Tongue (tissue), 3 donors: ENCODE measurements at places on chromosomes 2 and 18. TPM values are rescaled to one million over a fixed set of nuclear protein-coding genes. Genes with fewer than 3 reads are reported as not detected.

Gene ATP8B1
- total RNA-seq, result 16.6 TPM

Gene TBR1
- not detected for total RNA-seq

Gene VPS54
- 36.0 TPM for total RNA-seq

Gene STARD6
- not detected for total RNA-seq

Gene IL1F10
- not detected for total RNA-seq

Gene CAPN14
- total RNA-seq, result 20.5 TPM

Gene SIX2
- 14.4 TPM for total RNA-seq

Gene CPO
- total RNA-seq, result 1.6 TPM

Gene SLC4A5
- total RNA-seq, result 2.6 TPM

Gene STPG4
- total RNA-seq, result not detected

Gene TRIP12
- 241 TPM for total RNA-seq

Gene FBXO15
- 0.21 TPM for total RNA-seq

Gene VWC2L
- total RNA-seq, result not detected

Gene LHCGR
- 0.51 TPM for total RNA-seq

Gene OTOF
- 12.4 TPM for total RNA-seq

Gene GREB1
- total RNA-seq, result 6.9 TPM

Gene MOGAT1
- not detected for total RNA-seq

Gene CHPF
- 121 TPM for total RNA-seq

Gene DNAJC27
- total RNA-seq, result 11.5 TPM

Gene CXCR4
- total RNA-seq, result 27.7 TPM

Gene TFCP2L1
- total RNA-seq, result 5.8 TPM

Gene TUBA3D
- total RNA-seq, result not detected

Gene CFAP221
- total RNA-seq, result 3.0 TPM

Gene DPYSL5
- 3.3 TPM for total RNA-seq

Gene BCL2
- total RNA-seq, result 47.3 TPM

Gene SPATA3
- total RNA-seq, result not detected

Gene DNER
- 1.3 TPM for total RNA-seq

Gene RIT2
- total RNA-seq, result not detected

Gene REG3G
- not detected for total RNA-seq

Gene PTPRN
- 0.31 TPM for total RNA-seq

Gene KHK
- total RNA-seq, result 1.6 TPM

Gene OSR1
- 20.1 TPM for total RNA-seq

Gene MYO3B
- total RNA-seq, result 1.8 TPM

Gene RPRM
- 0.21 TPM for total RNA-seq

Gene POMC
- 7.7 TPM for total RNA-seq

Gene UGT1A6
- total RNA-seq, result 9.6 TPM

Gene TOGARAM2
- total RNA-seq, result 0.82 TPM

Gene FBLN7
- total RNA-seq, result 9.5 TPM

Gene CAMKMT
- total RNA-seq, result 9.9 TPM

Gene ASXL2
- total RNA-seq, result 12.2 TPM

Gene SLC11A1
- 6.8 TPM for total RNA-seq

Gene GAREM2
- total RNA-seq, result 1.8 TPM
